Stimulated activated CD4-positive, alpha-beta T cell treated with anti-CD3 and anti-CD28 coated beads, Interleukin-4, amount 100 ng/mL, for 48 hours (primary cell): ENCODE measurements at places on chromosomes 3 and 15.

DNA sequence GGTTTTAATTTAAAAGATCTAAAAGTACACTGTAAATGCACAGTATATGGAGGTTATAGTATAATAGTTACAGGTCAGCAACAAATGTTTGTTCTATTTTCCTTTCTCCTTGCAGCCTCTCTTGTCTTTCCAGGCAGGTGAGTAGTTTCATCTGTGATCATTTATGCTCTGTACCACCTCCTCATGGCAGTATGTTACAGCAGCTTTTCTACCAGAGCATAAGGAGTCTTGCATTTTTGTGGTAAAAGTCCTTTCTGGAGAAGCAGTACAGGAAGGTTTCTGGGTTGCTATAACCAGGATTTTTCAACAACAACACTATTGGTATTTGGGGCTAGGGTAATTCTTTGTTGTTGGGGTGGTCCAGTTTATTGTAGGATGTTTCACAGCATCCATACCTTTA lies 59.5 kb downstream of the ZNF609 start:
- DNase-seq, result no peak

GRCh38 chr3:58161435-58162398 lies 49.1 kb downstream of the DNASE1L3 start:
- no peak for DNase-seq

DNA sequence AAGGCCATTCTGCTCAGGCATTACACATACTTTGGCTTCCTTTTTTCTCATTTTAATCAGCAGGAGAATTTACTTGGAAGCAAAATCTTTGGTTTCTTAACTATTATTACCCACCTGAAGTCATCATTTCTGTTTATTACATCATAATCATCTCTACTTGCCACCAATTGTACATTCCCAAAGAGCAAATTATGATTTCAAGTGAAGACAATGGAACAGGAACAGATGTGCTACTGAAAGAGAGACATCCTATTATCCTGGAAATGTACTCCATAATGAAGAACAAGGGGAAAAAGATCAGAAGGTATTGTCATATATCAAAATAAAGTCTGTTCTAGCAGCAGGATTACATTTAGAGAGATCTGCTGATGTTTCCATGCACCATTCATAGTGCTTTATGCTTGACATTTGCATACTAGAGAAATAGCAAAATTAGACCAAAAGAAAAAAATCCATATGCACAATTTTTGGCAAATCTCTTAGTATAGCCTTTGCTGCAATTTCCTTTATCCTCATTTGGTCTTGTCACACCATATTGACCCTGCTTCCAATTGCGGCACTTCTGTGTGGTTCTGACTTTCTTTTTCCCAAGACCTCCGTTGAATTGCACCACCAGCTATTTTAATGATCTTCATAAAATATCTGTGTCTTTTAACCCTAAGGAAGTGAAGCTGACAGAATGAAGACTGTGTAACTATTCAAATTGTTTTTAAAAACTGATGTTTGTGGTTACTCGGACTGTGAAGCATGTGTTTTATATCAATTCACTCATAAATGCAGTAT lies 683.8 kb downstream of the ZNF385D start:
- no peak for DNase-seq

- DNase-seq, result no peak
Measured at GRCh38 chr3:59514865-59515482, 465.1 kb upstream of the CFAP20DC start.

DNA sequence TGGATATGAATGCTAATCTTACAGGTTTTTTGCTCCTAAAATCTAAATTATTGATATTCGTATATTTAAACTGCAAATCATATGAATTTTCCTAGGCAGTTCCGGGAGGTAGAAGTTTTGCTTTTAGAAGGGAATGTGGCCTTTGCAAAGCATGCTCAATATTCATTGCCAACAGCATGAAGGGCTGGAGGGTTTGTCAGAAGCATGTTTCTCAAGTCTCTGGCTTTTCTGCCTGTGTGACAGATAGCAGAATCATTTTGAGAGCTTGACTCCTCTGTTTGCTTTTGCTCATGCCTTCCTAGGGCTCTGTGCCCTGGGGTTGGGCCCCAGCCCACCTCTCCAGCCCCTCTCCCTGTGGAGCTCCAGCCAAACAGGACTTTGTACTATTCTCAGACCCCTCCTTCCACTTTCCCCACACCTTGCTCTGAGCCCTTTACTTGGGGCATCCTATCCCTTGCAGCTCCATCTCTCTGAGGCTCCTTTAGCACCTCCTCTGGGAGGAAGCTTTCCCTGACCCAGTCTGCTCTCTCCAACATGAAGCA lies 91.3 kb downstream of the ARNT2 start:
- no peak for DNase-seq

DNA sequence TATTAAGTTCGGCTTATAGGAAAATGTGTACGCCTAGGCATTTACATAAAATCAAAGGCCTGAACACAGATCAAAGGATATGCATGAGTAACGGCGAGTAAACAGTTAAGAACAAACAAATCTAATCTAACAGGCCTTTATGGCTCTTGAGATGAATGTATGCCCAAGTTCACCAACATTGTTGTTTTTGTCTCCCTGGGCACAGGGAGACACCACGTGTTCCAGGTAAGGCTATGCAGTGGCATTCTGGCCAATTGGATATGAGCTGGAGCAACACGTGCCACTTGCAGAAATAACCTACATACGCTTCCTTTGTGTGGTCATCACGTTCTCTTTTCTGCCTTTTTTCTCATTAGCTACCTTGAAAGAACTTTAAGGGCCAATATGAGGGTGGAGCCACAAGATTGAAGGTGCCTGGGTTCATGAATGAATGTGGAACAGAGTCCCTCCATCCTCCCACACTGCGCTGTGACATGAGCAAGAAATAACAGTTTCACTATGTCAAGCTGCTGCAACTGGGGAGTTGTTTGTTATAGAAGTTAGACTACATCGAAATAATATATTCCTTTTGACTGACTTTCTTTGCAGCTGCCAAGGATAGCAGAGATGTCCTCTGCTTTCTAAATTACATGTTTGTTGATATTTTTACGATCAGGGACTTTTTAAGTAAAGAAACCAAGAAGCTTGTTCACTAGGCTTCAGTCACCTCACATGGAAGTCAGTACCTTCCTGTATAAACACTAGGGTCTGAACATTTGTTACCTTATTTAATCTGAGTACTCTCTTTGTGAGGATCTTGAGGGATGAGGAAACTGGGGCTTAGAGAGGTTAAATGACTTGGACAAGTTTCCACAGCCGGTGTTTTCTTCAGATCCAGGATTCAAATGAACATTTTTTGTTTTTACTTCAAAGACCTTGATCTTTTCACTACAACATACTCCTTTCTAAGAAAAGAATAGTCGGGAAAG lies 427.5 kb upstream of the TBL1XR1 start:
- DNase-seq, result no peak

- no peak for DNase-seq
Measured at GRCh38 chr15:40255033-40255432, 16.2 kb downstream of the PAK6 start.

DNA sequence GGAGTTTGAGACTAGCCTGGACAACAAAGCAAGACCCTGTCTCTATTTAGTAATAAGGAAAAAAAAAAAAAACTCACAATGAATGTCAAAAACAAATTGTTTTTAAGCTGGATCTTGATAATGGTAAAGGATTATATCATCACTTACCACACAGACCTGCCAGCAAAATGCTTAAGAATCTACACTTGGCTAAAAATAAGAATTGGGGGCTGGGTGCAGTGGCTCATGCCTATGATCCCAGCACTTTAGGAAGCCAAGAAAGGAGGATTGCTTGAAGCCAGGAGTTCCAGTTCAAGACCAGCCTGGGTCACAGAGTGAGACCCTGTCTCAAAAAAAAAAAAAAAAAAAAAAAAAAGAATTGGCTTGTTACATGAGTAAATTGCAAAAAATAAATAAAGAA lies 31.0 kb downstream of the ACAP2 start:
- no peak for DNase-seq

- no peak for DNase-seq
Measured at GRCh38 chr15:48001393-48002039, 119.3 kb upstream of the SLC24A5 start.

DNA sequence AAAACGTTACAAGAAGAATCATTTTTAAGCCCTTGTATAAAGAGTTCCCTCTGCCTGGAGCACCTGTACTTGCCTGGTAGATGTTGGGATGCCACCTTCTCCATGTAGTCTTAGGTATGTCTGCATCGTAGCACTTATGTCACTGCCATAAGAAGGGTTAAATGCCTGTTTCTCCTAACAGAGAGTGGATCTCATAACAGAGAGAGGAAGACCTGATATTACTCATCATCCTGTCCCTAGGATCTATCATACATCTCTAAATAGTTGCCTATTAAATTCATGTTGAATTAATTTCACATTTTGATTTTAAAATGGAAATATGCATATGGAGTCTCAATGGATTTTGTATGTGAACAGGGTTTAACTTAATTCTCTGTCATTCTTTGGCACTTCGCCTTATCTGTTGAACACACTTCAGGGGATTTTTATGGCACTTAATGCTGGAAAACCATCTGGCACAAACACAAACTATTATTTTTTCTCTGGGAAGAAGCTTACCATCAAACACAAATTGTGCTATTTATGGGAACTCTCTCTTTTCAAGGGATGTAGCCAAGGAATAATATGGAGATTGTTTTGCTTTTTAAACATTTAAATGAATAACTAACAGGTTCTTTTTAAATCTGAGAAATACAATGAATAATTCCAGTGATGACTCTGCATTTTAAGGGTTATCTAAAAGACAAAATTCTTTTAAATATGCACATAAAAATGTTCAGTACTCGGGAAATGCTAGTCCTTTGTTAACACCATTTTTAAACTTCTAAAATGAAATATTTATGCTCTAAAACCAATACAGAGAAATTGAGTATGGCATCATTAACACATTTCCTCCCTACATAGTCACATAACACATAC lies 230.7 kb downstream of the ZNF385D start:
- no peak for DNase-seq

- no peak for DNase-seq
Measured at GRCh38 chr3:181619897-181620296, 91.8 kb upstream of the SOX2 start.

DNA sequence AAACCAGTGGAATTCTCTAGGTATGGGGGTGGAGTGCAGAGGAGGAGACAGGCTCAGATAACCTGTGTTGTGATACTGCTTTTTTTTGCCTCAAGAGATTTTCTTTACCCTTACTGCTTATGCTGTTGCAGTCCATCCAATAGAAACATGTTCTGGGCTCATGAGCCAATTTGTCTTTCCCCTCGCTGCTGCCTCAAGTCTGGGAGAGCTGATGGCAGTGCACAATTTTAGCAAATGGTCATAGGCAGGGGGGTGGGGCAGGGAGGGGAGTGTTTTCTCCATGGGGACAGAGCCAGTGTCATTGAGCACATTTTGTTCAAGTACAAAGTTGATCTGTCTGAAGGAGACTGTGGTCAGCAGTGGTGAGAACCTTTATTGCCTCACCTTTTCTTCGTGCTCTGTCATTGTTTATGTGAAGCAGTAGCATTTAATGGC lies 134.9 kb downstream of the MBNL1 start:
- DNase-seq, result no peak
